Fibroblast of skin of right quadriceps (primary cell): ENCODE measurements at places on chromosomes 2 and 18.

GRCh38 chr18:50218432-50219197 is 23.7 kb upstream of the MYO5B start:
- DNase-seq: no peak

- DNase-seq: peak; percentile 55
Measured at GRCh38 chr2:226915846-226916360, 80.0 kb downstream of the RHBDD1 start.

DNA sequence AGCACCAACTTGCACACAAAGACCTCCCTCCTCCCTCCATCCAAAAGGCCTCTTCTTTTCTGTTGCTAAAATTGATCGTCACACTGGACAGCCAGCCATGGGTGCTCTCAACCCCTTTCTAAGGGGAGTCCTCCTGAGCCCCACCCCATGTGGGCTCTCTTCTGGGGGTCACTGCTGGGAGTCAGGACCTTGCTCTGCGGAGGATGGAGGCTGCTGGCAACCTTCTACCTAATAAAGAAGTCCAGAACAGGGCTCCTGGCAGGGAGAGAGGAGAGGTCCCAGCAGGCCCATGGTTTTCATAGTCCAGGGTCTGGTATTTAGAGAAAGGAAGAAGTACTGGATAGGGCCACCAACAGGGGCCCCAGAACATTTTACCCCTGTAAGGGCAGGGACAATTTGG is 67.6 kb upstream of the OTOS start:
- DNase-seq: no peak

DNA sequence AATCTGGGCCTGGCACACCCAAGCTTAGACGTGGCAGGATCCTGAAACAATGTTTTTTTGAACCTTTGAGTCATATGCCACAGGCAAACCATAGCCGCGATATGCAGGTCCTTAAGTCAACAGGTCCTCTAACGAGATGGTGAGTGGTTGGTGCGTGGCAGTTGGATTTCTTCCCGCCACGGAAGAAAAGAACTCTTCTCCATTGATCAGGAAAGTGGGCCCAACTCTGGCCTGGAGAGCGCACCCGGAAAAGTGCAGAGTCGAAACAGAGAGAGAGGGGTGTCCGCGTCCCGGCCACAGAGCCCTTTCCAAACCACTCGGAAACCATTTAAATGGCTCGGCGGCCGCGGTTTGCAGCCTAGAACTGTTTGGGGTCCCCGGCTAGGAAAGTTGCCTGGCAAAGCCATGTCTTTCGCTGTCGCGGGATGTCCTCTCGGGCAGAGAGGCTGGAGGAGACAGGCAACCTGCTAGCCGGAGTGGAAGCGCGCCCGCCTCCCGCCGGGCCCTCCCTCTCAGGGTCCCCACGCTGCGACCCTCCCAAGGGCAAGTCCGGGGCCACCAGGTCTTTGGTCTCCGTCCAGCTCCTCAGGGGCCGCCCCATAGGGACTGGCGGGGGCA is 777 bp downstream of the GALNT3 start:
- DNase-seq: no peak

GRCh38 chr2:7427293-7428060 is 510.3 kb downstream of the RNF144A start:
- peak; percentile 74 for DNase-seq

DNA sequence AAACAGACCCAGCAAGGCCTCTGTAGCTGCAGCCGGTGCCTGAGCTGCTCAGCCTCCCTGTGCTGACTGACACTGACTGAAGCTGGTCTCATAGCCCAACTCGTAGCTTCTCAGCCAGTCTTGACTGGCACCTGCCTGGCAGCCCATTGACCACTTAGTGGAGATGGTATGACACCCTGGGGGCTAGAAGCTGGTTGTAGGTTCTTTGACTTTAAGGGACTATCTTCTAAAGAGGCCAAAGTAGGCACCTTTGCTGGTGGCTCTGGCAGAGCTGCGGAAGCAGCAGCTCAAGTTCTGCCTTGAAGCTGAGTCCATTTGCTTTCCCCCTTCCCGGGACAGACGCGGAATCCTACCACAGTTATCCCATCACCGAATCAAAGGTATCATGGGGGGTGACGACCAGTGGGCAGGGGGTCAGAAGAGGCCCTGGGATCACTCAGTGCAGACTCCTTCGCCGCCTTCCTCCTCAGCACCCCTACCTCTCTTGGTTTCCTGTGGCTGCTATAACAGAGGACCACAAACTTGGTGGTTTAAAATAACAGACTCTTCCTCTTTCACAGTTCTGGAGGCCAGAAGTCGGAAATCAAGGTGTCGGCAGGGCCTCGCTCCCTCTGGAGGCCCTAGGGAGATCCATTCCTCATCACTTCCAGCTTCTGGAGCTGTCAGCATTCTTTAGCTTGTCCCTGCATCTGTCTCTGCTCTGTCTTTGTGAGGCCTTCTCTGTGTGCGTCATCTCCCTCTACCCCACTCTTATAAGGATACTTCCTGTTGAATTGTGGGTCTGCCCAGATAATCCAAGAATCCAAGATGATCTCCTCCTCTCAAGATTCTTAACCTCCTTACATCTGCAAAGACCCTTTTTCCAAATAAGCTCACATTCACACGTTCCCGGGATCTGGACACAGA is 13.7 kb upstream of the FOSL2 start:
- peak; percentile 28 for DNase-seq

- no peak for DNase-seq
Measured at GRCh38 chr2:199882667-199883066, 28.4 kb upstream of the C2orf69 start.

DNA sequence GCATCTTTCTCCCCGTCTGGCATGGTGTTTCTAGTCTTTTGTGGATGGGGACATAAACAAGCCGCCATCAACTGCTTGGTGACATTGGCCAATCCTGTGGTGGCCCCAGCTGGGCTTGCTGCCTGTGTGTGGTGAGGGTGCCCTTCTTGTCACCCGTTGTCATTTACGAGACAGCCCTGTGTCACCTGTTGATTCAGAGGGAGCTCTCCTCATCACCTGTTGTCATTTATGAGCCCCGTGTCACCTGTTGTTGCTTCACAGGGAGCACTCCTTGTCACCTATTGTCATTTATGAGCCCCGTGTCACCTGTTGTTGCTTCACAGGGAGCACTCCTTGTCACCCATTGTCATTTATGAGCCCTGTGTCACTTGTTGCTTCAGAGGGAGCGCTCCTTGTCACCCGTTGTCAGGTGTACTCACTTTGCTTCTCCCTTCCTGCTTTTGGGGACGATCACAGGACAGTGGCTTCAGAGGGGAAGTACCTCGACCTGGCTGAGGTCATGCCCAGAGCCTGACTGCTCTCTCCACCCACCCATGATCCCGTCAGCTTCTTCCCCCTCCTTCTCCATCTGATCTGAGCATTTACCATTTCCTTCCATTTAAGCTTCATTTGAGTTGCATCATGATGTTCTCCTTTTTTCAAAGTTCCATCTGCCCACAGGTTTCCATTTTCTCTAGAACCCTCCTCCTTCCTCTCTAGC is 29.1 kb downstream of the HPCAL1 start:
- DNase-seq: no peak

DNA sequence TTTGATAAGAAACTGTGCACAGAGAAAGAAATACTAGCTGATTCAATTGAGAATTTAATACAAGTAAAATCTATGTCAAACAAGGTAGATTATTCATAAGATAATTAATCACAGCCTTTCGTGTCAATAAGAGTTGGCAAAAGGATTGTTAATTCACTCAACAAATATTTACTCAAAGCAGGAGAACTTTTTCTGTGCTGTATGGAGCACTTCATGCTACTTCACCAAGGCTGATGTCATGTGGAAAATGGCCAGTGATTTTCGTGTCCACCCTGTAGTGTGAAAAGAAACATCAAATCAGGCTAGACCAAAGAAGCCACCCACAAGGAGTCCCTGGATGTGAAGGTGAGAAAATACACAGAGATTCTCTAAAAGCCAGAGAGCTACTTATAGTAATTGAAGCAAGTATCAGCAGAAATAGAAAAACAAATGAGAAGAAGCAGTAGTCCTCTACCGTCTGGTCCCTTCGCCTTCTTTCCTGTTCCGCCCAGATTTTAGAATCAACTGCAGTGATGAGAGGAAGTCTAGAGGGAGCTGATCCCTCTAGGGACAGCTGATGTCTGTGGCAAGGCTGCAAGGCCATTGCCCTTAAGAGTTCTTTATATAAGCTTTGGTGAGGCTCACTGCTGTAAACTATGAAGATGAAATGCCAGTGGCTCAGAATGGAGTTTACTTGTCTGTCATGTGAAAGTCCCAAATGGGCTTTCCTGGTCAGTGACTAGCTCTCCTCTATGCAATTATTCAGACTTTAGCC is 201.3 kb upstream of the APCDD1 start:
- DNase-seq: no peak

DNA sequence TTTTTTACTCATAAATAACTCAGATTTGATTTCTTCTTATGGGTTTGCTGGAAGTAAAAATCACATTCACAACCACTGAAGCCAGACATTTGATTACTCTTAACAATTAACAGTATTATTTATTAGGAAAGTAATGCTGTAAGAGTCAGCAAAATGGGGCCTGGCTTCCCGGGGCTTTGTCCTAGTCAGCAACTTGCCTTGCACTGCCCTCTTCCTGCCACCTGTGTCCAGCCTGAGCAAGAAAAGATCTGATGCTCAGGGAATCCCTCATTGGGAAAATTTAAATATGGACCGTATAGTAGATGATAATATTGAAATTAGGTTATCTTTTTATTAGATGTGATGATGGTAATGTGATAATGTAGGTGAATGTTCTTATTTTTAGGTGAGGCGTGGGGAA is 30.8 kb upstream of the ACYP2 start:
- no peak for DNase-seq

DNA sequence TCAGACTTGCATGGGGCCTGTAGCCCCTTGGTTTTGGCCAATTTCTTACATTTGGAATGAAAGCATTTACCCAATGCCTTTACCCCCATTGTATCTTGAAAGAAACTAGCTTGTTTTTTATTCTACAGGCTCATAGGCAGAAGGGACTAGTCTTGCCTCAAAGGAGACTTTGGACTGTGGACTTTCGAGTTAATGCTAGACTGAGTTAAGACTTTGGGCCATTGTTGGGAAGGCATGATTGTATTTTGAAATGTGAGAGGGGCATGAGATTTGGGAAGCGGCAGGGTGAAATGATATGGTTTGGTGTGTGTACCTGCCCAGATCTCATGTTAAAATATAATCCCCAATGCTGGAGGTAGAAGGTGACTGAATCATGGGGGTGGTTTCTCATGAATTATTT is 13.4 kb upstream of the WDR75 start:
- DNase-seq: no peak

DNA sequence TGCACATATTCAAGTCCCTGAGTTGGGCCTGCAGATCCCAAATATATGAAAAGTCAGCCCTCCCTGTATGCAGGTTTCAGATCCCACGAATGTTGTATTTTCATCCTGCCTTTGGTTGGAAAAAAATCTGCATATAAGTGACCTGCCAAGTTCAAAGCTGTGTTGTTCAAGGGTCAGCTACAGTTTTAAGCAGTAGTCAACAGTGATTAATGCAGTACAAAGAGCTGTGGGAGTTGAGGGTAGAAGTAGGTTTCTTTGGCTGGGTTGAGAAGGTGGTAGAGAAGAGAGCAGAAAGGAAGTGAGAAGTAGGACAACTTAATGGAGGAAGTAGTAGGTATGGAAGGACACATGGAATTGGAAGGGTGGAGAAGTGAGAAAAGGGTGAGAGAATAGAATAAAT is 127.9 kb downstream of the ANKRD44 start:
- no peak for DNase-seq

DNA sequence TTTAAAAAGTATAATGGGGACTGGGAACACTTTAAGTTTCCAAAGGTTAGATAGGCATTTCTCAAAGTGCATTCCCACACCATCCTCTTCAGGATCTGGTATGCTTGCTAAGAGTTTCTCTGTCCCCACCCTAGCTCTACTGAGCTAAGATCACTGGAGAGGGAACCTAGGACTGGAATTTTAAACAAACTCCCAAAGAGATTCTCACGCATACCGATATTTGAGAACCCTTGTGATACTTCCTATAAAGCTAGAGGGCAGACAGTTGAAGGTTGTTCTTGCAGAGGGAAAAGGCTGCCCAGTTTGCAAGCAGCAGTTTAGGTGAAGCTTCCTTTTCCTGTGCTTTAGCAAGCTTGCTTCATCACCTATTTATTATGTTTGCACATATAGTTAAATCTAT is 3.6 kb downstream of the CNRIP1 start:
- no peak for DNase-seq

DNA sequence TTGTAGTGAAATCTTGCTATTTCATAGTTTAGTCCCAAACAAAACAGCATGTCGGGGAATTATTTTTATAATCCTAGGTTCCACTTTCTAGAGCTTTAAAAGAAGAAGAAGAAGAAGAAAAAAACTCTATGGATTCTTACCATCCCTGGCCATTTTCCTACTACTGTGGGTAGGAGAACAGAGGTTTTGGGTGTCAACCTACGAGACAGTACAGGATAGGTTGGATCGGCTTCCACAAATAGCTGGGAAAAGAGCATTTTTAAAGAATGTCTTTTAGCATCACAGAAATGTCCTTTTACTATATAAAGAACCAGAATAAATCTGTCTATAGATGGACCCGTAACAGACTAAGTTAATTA is 65.2 kb downstream of the RBMS1 start:
- no peak for DNase-seq

DNA sequence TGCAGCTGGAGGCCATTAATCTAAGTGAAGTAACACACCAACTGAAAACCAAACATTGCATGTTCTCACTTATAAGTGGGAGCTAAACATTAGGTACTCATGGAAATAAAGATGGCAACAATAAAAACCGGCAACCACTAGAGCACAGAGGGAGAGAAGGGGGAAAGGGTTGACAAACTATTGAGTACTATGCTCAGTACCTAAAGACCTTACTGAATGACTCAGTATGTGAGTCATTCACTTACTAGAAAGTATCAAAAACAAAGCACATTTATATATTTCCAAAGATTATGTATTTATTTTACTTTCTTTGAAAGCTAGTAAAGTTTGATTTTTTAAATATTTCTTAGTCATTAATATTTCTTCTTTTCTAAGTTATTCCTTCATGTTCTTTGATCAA is 48.9 kb downstream of the ZNF385B start:
- DNase-seq: no peak
